ENCODE measurements at places on chromosomes 2 and 18. TPM values are rescaled to one million over a fixed set of nuclear protein-coding genes. Genes with fewer than 3 reads are reported as not detected.
A peak's percentile ranks its signal among the peaks of the same experiment; 100 is the strongest.

GRCh38 chr2:38602136-38602731 is 494 bp downstream of the HNRNPLL start:
- DNase-seq, result no peak

TMEM163 gene
- total RNA-seq, result 3.2 TPM

- no peak for DNase-seq
Observed at GRCh38 chr2:37812414-37812813, 112.7 kb upstream of the RMDN2 start.

GRCh38 chr2:46988733-46989481 is 73.3 kb upstream of the MCFD2 start:
- no peak for DNase-seq

DSG4 gene
- total RNA-seq, result not detected

ALPG gene
- total RNA-seq, result not detected

GRCh38 chr2:161576421-161576820 is 47.8 kb upstream of the SLC4A10 start:
- no peak for DNase-seq

- DNase-seq, result no peak
Observed at GRCh38 chr2:215878476-215879063, 134.8 kb downstream of the MREG start.

VWC2L gene
- not detected for total RNA-seq

DNA sequence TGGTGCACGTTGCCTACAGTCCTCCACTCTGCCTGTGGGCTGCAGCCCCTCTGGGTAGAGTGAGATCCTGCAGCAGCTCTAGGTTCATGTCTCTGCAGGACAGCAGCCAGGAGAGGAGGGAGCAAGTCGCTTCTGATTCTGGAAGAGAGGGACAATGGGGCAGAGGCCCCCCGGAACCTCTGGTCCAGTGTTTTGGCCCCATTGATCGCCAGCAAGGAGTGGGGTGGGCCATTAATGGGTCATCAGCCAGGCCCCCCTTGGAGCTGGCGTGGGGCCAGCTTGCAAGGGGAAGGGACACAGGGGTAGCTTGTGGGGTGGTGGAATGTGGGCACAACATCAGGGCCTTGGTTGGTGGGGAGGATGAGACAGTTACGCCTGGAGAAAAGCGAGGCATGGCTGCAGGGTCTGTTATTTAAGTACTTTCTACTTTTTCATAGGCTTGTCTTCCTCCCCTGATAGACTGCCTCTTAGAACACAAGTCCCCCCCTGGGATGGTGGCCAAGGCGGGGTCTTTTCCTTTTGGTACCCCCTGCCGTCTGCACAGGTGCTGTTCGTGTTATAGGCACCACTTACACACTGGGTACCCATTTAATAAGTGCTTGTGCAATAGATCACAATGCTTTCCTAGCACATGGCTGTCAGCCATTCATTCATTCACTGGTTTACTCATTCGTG is 44.6 kb downstream of the INHBB start:
- DNase-seq, result no peak

GRCh38 chr2:134583462-134583861 is 135.3 kb downstream of the TMEM163 start:
- no peak for DNase-seq

STRN gene
- 17.5 TPM for total RNA-seq

- peak; percentile 85 for DNase-seq
Observed at GRCh38 chr2:96485751-96486651, 19.2 kb downstream of the NEURL3 start.

DNA sequence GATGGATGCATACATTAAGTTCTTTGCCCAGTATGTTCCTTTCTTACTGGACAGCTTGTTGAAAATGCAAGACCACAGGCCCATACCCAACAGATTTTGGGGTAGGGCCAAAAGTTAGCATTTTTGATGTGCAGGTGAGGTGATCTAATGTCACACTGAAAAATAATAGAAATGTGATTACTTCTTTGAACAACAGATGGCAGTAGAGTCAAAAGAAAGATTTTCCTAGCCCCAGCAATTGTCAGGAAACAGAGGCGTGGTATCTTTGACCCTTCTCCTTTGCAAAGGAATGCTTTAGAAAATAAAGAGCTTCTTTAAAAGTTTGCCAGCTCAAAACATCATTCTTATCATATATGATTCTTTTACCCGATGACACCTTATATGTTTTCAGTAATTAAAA is 343.6 kb upstream of the SYT4 start:
- peak; percentile 5 for DNase-seq

DNA sequence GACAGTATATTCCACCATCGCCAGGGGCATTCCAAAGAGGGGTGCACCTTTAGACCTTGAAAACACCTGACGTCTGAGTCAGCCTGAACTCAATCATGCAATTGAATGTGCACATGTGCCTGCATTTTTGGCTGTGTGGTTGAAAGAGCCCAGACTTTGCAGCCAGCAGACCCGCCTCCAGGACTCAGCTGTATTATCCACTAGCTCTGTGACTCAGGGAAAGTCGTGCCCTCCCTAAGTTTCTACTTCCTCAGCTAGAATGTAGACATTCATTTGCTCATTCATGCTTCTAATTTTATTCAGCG is 94.2 kb downstream of the LRRC30 start:
- DNase-seq, result peak; percentile 1

VIT gene
- not detected for total RNA-seq

DNA sequence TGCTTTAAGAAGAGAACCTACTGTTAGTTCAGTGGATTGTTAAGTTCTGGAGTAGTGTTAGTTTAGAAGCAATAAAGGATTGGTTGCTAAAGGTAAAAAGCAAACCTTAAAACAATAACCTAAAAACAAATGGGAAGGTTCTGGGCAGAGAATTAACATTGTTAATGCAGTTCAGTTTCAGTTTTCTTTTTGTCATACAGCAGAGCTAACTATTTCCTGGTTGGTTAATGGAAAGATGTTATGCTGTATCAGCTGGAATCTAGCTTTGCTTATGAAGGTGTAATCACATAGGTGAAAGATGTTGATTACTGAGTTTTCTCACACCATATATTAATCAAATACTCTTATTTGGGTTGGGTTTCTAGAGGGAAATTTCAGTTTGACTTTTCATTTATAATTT is 23.8 kb downstream of the SMAD4 start:
- DNase-seq, result no peak

DNA sequence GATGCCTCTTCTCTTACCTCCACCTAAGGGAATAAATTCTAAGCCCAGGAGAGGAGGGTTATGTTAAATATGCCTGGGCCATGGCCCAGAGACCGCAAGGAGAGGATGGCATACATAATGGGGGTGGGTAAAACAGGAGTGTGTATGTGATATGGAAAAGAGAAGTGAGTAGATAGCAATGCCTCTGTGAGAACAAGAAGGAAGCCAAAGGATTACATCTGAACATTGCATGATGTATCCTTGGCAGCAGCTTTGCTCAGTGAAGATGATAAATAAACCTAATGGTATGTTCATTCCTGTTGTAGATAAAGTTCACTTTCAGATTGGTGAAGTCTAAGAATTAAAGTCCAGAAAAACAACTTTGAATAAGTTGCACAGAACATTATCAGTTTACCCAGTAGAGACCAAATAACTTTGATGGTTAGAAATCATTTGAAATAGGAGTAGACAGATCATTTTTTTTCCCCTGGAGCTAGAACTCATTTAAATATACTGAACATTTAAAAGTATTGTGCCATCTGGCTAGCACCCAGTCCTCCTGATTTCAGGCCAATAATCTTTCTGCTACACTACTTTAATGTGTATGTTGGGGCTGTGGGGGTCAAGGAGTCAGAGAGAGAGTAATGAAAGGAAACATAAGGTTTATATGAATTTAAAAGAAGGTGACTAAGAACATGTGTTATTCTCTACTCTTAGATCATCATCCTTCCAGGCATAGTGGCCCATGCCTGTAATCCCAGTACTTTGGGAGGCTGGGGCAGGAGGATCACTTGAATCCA is 231.7 kb downstream of the PARD3B start:
- DNase-seq, result no peak

- DNase-seq, result no peak
Observed at GRCh38 chr18:77359561-77360314, 110.1 kb downstream of the GALR1 start.

ANKRD36B gene
- total RNA-seq, result 51.2 TPM

- no peak for DNase-seq
Observed at GRCh38 chr2:148853458-148853857, 21.6 kb upstream of the KIF5C start.

NMS gene
- total RNA-seq, result not detected

DNA sequence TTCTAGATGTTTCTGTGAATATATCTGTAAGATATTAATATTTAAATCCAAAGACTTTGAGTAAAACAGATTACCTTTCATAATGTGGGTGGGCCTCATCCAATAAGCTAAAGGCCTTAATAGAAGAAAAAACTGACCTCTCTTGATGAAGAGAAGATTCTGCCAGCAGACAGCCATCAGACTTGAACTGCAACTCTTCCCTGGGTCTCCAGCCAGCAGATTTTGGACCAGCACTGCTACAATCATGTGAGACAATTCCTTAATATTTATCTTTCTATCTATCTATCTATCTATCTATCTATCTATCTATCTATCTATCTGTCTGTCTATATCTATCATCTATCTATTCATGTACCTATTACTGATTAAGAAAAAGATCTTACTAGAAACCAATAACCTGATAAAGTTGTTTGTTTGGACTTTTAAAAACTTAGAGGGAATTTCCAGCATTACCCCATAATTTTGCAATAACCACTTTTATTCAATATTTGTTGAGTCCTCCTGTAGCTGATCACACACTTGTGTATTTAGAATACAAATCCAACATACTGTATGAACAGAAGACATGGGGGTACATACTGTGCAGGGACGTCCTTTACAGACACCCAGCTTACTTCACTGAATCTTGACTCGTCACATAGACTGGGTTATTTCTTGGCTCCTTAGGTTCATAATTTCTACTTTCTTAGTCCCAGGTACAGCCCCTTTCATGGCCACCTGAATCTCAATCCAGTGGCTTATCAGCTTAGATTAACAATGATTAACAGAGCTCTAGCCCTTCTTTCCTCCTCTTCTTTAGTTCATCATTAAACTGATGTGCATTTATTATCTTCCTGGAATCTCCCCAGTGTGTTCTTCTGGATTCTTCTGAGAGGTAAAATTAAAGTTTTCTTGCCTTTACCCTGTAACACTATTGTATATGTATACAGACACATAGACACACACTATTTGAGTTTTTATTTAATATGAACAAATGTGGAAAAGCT is 27.2 kb upstream of the STAT4 start:
- DNase-seq, result no peak

GRCh38 chr2:29991086-29991485 is 69.7 kb upstream of the ALK start:
- DNase-seq, result no peak

GRCh38 chr2:145002624-145003023 is 482.7 kb upstream of the ZEB2 start:
- no peak for DNase-seq

GRCh38 chr2:217900010-217900779 is 102.6 kb downstream of the TNS1 start:
- no peak for DNase-seq

- peak; percentile 95 for DNase-seq
Observed at GRCh38 chr2:164784376-164784775, 57.2 kb downstream of the COBLL1 start.

GRCh38 chr2:3170792-3171455 is 206.7 kb downstream of the EIPR1 start:
- DNase-seq, result no peak

DNA sequence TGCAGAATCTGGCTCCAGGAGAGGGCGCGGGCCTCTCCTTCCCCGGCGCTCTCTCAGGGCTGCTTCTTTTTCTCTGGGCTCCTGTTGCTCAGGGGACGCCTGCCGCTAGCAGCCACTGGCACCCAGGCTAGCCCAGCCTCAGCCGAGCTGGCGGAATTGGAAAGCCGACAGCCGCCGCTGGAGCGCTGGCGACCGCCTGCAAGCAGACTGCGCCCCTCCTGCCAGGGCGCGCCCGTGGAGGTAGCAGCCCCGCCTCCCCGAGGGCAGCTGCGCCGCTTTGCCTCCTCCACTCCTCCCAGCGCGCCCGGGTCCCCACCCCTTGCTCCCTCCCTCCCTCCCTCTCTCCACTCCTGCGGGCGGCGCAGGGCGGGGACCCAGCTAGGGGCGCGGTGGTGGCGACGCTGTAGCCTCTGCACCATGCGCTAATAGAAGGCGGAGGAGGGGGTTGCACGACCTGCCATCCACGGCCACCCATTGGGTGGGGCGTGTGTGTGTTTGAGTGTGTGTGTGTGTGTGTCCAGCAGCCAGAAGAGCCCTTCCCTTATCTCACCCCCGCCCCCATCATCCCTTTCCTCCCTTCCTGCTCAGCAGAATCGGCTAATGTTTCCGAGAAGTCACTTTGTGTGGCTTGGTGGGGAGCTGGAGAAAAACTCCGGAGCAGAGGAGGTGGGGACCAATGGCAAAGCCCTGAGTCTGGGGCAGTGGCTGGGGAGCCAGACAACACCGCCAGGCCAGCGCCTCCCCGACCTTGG is at the start of gene SCN9A:
SCN9A (minus strand) TSS at position 209 of the 752 bp plus-strand sequence. CDS start 64,188 bp downstream, outside the sequence.
- DNase-seq, result no peak

GRCh38 chr2:197011801-197012641 is 85.5 kb upstream of the PGAP1 start:
- no peak for DNase-seq

DNA sequence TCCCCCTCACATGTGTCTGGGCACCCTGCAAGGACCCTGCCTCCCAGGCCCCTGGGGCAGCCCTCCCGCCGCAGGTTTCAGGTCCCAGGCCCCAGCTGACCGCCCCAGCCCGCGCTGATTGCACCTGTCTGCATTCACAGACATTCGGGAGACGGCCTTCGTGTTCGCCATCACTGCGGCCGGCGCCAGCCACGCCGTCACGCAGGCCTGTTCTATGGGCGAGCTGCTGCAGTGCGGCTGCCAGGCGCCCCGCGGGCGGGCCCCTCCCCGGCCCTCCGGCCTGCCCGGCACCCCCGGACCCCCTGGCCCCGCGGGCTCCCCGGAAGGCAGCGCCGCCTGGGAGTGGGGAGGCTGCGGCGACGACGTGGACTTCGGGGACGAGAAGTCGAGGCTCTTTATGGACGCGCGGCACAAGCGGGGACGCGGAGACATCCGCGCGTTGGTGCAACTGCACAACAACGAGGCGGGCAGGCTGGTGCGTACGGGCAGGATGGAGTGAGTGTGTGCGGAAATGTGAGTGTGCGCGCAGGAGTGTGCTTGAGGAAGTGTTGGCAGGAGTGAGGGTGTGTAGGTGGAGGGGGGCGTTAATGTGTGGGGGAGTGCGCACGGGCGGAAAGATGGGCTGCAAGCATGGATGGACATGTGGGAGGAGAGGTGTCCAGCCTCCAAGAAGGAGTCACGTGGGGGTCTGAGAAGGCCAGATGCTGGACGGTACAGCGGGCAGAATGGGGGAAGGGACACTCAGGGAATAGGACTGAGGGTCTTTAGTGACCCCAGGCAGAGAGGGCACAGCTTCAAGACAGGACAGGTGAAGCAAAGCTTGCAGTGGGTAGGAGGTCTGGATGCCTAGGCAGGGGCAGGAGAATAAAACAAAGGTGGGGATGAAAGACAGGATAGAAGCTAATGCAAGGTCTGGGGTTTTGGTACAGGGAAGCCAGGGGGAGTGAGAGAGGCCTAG is 9.0 kb upstream of the WNT10A start:
- DNase-seq, result no peak

GRCh38 chr2:129752686-129753085 is 226.8 kb upstream of the RAB6C start:
- DNase-seq, result no peak

- DNase-seq, result peak; percentile 12
Observed at GRCh38 chr18:46676182-46676835, 19.3 kb upstream of the LOXHD1 start.

Measured in glomerular endothelial cell (primary cell).